ENCODE measurements at places on chromosomes 3 and 15.

- no peak for DNase-seq
These were observed 33.7 kb downstream of the TLE3 start for GRCh38 chr15:70063980-70064379.

DNA sequence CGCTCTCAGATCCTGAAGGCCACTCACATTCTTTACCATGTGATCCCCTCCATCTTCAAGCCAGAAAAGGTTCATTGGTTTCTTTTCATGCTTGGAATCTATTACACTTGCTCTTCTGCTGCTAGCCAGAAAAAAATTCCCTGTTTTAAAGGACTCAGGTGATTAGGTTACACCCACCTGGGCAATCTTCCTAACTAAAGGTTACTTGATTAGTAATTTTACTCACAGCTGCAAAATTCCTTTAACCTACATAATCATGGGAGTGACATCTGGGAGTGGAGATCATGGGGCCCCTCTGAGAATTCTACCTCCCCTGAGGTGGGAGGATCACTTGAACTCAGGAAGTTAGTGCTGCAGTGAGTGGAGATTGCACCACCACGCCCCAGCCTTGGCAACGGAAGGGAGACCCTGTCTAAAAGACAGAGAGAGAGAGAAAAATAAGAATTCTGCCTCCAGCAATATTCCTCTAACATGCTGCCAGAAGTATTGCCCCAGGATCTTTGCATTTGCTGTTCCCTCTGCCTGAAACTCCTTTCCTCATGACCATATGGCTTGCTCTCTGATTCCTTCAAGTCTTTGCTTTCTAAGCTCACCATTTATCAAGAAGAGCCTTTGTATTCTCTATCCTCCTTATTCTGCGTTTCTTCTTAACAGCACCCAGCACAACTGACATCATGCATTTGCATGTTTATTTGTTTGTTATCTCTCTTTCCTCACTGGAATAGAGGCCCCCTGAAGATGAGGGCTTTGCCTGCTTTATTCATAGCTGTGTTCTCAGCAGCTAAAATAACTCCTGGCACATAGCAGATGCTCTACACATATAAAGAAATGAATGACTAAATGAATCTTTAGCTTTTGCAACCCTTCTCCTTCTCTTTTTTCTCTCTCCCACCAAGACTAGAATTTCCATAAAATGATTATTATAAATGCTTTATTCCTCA lies 68.2 kb downstream of the EDEM1 start:
- DNase-seq = no peak

- peak; percentile 67 for DNase-seq
These were observed 47.5 kb downstream of the RAB11A start for GRCh38 chr15:65916664-65917406.

DNA sequence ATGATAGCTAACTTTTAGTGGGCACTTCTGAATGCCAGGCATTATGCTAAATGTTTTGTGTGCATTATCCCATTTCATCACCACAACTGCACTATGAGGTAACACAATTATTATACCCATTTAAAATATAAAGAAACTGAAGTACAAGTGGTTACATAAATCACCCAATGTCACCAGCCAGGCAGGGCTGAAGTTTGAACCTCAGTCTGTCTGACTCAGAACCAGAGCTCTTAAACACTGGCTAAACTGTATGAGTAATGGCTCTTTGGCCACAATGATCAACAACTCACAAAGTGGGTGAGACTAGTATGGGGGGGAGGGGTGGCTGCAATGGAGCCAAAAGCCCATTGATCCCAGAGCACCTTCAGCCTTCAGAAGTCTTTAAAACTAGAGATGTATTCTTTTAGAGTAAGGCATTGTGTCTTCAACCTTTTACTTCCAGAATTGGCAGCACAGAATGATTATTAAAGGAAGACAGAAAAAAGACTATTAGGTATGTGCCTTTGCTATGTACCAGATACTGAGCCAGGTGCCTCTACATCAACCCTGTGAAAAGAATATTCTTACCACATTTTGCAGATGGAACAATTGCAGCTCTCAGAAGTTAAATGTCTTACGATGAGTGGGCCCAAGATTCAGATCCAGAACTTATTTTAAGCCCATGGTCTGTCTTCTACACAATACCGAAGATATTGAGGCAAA lies 166.9 kb downstream of the UACA start:
- no peak for DNase-seq

- DNase-seq = no peak
These were observed 313.3 kb downstream of the SATB1 start for GRCh38 chr3:18111796-18112232.

Measured in iPS DF 19.7 (cell line).